ENCODE measurements at places on chromosomes 7 and 10.

GRCh38 chr7:131544449-131545301, 11.8 kb downstream of the PODXL start:
- DNase-seq = peak; percentile 90

DNA sequence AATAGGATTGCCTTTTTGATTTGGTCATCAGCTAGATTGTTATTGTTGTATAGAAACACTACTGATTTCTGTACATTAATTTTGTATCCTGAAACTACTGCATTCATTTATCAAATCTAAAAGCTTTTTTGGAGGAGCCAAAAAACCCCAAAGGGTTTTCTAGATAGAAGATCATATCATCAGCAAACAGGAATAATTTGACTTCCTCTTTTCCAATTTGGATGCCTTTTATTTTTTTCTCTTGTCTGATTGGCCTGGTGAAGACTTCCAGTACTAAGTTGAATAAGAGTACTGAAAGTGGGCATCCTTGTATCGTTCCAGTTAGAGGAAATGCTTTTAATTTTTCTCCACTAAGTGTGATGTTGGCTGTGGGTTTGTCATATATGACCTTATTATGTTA, 10.6 kb upstream of the ENTPD7 start:
- DNase-seq = no peak

GRCh38 chr7:76294344-76295024, 8.0 kb upstream of the HSPB1 start:
- DNase-seq = peak; percentile 98

GRCh38 chr10:90969947-90970673, 49.2 kb upstream of the ANKRD1 start:
- no peak for DNase-seq

DNA sequence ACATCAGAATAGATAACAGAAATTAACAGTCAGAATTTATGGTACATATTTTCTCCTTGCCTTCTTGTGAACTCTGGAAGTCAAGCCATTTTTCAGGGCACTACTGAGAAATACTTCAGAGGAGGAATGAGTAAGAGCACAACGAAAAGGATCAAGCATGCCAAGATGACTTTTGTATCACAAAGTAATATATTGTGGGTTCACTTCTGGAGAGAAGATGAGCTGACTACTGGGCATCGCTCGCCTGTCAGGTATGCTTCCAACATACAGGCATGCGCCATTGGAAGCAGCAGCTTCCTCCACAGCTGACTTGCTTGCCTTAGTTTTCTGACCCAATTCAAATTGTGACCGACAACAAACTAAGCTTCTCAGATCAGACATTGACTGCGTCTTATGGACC, 137.3 kb downstream of the VTI1A start:
- no peak for DNase-seq

DNA sequence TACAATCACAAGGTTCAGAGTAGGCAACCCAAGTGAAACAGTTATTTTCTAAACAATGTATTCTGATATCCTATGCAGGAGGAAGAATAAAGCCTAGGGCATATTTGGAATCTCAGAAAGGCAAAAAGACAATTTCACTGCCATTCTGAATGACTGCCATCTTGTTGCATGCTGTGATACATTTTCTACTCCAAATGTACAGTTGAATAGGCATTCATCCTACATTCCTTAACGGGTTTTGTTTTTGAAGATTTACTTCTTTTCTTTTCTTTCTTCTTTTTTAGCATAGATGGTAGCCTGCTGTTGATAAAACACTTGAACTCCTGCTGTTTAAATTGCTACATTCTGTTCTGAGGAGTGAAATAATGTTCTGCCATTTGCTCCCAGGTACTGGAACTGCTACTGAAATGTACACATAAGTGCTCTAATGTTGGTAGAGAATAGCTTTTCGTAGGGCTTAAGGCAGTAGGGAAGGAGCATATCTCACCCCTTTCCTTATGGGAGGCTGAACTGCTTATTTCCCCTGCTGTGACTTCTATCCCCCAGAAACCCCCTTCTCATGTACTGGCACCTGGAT, 506.8 kb downstream of the DNAJB9 start:
- no peak for DNase-seq

GRCh38 chr7:130425796-130426195, 15.0 kb downstream of the CEP41 start:
- peak; percentile 92 for DNase-seq
